Stimulated activated CD8-positive, alpha-beta memory T cell treated with anti-CD3 and anti-CD28 coated beads, Interleukin-4, amount 100 ng/mL, for 24 hours (primary cell): ENCODE measurements at places on chromosomes 7 and 10.

DNA sequence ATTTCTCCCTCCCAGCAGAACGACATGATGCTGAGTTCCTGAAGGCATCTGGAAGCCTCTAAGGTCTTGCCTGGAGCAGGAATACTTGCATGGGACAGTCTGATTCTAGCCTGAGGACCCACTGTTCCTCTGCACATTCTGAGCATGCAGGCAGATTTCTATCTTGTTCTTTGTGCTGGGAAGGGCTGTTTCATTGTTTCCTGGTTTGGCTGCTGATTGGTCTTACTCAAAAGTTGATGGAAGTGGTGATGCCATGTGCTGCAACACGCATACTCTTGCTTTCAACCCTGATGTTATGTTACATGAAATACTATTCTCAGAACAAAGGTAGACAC is 307.0 kb downstream of the GATA3 start:
- no peak for DNase-seq

GRCh38 chr7:51256209-51256781 is 60.3 kb downstream of the COBL start:
- no peak for DNase-seq

DNA sequence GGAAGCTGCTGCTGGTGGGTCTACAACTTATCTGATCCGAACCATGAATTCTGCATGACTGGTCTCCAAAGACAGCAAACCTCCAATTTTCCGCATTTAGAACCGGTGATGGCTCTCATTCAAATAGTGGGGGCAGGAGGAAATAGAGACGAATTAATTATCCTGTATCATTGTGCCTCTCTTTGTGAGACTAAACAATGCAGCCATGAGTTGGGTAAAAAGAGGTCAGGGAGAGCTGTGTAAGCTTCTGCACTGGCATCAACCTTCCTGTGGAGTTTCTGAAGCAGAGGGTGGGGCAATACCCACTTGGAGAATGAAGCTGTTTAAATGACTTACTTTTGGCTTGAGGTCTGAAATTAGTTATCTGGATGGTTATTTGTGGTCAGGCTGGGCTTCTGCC is 266.4 kb downstream of the SORCS3 start:
- no peak for DNase-seq

GRCh38 chr7:39252916-39253315 is 275.2 kb downstream of the POU6F2 start:
- no peak for DNase-seq

DNA sequence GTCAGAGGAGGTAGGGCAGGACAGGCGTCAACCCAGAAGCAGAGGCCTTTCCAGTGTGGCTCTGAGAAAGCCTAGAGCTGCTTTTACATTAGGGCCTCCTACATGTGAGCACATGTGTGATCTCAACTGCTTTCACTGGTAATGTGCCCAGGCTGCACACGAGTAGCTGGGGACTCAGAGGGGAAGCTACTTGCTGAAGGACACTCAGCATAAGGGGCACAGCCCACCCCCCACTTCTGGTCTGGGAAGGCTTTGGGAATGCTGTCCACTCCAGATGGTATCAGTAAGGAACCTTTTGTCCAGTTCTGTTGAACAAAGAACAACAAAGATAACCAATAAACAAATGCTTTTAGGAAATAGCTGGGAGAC is 18.9 kb downstream of the PRF1 start:
- DNase-seq, result no peak

DNA sequence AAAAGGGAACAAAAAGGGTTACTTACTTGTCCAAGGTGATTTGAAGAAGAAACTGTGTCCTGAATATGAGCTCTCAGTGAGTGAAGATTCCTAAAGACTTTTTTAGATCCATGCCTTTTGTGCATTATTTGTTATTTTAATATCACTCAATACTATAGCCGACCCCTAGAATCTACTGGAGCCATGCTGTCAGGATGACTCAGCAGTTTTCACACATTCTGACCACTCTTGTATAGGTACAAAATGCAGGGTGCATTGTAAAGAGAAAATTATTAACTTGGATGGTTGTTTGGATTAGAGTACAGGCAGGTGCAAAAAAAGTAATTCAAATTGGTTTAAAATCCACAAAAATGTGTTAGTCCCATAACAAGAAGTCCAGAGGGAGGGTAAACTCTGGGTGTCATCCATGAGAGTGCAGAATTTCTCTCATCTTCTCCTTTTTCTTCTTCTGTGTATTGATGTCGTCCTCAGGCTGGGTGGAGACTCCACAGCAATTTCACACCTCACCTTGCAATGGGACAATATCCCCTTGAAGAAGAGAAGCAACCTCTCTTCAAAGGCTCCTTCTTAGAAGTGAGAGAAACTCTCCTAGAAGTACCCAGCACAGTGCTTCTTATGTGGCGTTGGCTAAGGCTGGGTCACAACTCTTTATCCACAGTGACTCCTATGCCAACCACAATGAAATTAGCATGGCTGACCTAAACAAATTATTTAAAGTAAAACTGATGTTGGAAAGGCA is 75.6 kb downstream of the AKR1C4 start:
- DNase-seq, result no peak

DNA sequence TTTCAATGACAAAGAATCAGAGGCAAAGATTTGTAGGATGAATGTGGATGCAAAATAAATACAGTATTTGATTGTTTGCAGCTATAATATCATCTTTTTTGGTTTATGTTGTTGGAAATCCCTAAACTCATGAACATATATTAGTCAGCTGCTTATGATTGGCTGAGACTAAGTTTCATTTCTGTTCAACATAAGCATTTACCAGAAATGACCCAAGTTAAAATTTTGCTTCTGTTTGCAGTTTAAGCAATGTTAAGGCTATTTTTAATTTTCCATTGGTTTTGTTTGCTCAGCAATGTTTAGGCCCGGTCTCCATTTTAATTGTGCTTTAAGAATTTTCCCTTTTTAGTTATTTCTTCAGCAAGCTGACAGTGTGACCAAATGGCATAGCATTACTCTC is 22.0 kb downstream of the GIMAP6 start:
- DNase-seq, result no peak

- DNase-seq, result no peak
Measured at GRCh38 chr10:29041616-29042015, 247.3 kb upstream of the LYZL1 start.

GRCh38 chr7:147406521-147407135 is 1183.9 kb upstream of the C7orf33 start:
- no peak for DNase-seq

- DNase-seq, result no peak
Measured at GRCh38 chr10:96488161-96488935, 25.4 kb downstream of the TLL2 start.

DNA sequence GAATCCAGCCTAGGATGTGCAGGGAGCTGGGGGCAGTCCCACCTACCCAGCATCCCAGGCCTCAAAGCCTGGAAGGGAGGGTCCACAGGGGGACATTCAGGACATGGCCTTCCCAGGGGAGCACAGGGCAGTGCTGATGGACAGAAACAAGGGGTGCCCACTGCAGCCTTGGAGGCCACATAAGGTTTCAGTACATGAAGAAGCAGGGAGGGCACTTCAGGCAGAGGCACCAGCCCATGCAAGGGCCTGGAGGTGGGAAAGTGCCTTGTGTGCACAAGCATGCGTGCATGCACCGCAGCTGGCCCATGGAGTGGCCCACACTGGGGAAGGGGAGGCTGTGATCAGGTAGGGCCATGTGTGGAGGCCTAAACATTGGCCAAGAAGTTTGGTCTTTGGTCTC is 9.1 kb downstream of the C10orf105 start:
- no peak for DNase-seq

GRCh38 chr7:91835826-91836368 is 44.6 kb downstream of the MTERF1 start:
- no peak for DNase-seq

DNA sequence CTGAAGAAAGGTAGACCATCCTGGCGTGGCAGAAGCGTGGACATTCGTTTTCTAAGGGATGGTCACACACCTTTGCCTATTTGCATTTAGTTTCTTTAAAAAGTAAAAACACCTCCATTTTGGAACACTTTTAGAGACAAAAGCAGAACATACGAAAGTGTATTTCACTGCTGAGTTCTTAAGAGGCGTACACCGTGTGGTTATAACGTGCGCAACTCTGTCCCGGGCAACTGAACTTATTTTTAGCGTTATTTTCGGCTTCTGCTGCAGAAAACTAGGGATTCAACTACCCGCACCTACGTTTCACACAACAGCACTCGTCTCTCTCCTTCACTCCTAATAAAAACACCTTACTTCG is 557 bp upstream of the LSM8 start:
- no peak for DNase-seq

GRCh38 chr10:14450041-14450491 is 119.3 kb upstream of the FRMD4A start:
- DNase-seq, result no peak

DNA sequence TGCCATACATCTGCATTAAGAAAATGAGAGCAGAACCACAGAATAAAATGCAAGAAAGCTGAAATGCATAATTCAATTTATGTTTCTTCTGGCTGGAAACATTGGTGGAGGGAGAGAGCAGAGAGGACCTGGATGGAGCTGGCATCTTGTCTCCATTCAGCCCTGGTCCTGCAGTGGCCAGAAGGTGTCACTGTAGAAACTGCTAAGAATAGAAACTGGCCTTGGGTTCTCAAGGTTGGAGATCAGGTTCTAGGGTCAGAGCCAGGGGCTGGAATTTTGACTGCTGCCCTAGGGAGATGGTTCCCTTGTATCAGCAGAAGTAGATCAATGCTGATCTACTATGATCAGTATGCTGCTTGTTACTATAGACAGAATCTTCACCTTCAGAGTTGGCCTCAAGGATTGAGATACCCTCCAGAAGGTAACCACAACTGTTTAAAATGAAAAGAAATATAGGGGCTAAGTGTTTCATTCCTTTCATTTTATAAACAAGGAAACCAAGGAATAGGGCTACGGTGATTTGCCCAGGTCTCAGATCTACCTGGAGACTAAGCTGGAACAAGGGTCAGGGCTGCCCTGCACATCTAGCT is 13.1 kb downstream of the TAS2R41 start:
- no peak for DNase-seq

DNA sequence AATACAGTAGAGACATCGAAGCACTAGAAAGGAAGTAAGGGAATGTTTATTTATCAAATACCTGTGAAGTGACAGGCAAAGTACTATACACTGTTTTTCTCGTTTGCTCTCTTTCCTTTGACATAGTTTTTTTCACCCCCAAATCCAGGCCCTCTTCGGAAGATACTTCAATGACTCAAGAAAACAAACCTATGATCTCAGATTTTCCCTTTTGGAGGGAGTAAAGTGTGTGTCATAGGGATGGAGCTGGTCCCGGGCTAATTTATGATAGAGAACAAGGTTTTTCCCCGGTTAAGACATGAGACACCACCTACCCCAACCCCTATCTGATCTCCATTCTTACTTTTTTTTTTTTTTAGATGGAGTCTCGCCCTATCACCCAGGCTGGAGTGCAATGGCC is 61.7 kb downstream of the MAP3K8 start:
- no peak for DNase-seq

DNA sequence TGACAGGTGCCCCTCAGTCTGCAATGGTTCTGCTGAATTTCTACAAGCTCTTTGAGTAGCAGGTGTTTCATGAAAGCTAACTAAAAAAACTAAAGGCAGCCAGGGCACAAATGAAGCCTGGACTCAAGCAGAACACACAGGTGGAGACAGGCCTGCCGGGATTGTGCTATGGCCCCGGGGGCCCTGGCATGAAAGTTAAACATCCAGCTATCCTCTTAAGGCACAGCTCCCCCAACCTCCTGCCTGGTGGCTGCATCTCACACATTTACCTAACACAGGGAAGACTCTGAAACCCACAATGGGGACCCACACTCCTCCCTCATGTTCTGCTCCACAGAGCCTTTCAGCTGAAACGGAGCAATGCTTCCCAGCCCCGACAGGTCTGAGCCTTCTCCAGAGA is 76.3 kb upstream of the CAMK2B start:
- DNase-seq, result no peak

- DNase-seq, result no peak
Measured at GRCh38 chr10:33129996-33130386, 172.0 kb upstream of the ITGB1 start.

- DNase-seq, result no peak
Measured at GRCh38 chr10:103843045-103843444, 12.3 kb downstream of the SH3PXD2A start.

GRCh38 chr10:118203461-118203860 is 138.7 kb downstream of the FAM204A start:
- DNase-seq, result no peak

GRCh38 chr10:26310361-26310760 is 93.8 kb downstream of the GAD2 start:
- DNase-seq, result no peak
